ENCODE measurements at places on chromosomes 7 and 10.

DNA sequence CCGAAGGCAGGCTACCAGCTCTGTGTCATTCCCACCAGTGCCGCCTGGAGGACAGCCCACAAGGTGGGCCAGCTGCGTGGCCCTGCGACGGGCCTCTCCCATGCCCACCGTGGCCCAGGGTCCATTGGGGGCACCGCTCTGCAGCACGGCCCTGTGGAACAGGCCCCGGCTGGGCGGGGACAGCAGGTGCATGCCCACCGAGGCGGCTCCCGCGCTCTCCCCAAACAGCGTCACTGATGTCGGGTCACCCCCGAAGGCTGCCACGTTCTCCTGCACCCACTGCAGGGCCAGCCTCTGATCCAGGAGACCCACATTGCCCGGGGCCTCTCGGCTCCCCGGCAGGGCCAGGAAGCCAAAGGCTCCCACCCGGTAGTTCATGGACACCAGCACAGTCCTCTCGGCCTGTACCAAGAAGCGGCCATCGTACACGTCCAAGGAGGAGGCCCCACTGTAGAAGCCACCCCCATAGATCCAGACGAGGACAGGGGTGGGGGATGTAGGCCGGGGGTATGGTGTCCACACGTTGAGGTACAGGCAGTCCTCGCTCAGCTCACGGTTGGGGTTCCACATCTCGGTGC is 2.3 kb downstream of the ACHE start:
- DNase-seq: peak; percentile 36

- no peak for DNase-seq
Measured at GRCh38 chr7:98126311-98127142, 19.9 kb downstream of the LMTK2 start.

GRCh38 chr10:57303566-57303965 is 942.5 kb upstream of the ZWINT start:
- DNase-seq: no peak

- peak; percentile 50 for DNase-seq
Measured at GRCh38 chr10:13351340-13351915, 3.3 kb upstream of the SEPHS1 start.

DNA sequence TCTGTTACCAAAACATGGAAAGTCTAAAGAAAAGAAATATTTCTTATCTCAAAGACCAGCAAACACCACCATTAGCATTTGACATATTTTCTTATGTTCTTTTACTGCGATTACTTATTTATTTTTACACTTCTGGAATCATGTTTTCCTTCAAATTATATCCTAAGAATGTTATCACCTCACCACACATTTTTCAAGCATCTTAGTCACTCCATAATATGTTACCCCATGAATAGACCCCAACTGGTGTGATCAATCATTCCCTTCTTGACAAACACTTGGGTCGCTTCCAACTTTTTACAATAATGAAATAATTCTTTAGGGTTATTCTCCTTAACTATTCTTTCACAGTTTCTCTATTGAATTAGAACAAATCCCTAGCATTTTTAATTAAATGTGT is 67.4 kb downstream of the AMPH start:
- no peak for DNase-seq

- DNase-seq: no peak
Measured at GRCh38 chr10:88038268-88038667, 174.8 kb downstream of the PTEN start.

GRCh38 chr7:5229451-5230264 is 39.6 kb downstream of the WIPI2 start:
- DNase-seq: peak; percentile 73

GRCh38 chr10:61452655-61453641 is at the start of gene TMEM26:
TSS of gene TMEM26 (minus strand) at chr10:61453381. CDS start at chr10:61453081, 300 bp downstream.
- peak; percentile 5 for DNase-seq

DNA sequence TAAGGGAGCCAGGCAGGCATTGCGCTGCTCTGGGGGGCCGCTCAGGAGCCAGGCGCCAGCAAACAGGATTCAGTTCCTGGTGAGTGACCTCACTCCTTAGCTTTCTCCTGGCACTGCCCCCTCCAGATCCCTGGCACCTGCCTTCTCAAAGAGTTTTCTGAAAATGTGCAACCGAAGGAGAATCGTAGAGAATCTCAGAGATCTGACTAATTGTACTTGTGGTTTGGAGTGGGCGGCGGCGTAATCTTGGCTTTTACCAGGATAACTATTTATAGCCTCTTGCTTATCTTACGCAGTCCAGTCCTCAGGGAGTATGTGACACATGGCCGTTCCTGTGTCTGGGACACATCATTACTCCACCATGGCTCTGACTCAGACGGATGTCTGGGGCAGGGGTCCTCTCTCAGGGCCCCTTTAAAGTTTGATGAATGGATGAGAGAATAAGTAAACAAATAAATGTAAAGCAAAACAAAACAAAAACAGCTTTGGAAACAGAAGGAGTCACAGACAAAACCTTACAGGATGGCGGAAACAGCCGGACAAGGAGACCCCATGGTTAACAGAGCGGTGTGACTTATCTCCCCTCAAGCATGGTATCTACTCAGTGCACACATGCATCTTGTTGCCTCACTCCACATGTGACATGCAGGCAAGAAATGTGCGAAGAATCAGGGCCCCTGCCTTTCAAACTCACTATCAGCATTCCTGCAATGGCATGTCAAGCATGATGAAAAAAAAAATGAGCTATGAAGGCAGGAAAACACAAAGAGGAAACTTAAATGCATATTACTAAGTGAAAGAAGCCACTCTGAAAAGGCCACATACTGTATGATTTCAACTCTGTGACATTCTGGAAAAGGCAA is 99.7 kb downstream of the TNS3 start:
- DNase-seq: no peak

DNA sequence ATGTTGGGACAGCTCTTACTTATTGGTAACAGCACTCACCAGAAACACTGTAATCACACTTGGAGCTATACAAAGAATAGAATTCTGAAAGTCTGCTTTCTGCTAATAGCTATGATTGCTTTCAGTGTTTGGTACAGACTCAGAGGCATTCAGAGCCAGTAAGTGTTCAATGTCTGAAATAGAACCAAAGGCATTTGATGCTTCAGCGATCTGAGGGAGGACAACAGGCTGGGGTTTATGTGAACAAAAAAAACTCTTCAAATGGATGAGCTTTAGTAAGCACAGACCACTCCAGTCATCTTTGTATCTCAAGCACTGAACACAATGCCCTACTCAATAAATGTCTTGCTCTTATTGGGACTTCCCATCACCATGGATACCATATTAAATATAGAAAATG is 322.8 kb upstream of the GRM3 start:
- no peak for DNase-seq

- peak; percentile 24 for DNase-seq
Measured at GRCh38 chr7:22681312-22681711, 45.7 kb upstream of the IL6 start.

GRCh38 chr10:52484206-52485065 is 170.4 kb downstream of the DKK1 start:
- no peak for DNase-seq

DNA sequence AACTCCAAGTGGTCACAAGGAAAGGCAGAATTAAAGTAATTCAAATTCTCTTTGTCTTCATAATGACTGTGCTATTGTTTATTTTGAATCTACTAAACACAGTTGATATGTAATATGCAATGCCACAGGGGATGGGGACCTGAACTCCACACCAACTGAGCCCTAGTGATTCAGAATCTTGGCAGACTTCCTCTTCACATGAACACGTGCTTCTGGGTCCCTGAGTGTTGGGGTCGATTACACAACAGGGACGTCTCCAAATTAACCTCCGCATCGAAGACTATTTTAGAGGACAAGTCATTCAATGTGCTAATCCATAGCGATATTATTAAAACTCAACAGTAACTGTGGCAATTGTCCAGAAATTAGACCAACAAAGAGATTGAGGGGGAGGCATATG is 95.3 kb upstream of the CARD11 start:
- no peak for DNase-seq

- no peak for DNase-seq
Measured at GRCh38 chr10:77383861-77384553, 253.6 kb downstream of the KCNMA1 start.

GRCh38 chr7:76359111-76359977 is 553 bp upstream of the YWHAG start:
- DNase-seq: peak; percentile 98

- DNase-seq: no peak
Measured at GRCh38 chr10:33052915-33053810, 95.1 kb upstream of the ITGB1 start.

DNA sequence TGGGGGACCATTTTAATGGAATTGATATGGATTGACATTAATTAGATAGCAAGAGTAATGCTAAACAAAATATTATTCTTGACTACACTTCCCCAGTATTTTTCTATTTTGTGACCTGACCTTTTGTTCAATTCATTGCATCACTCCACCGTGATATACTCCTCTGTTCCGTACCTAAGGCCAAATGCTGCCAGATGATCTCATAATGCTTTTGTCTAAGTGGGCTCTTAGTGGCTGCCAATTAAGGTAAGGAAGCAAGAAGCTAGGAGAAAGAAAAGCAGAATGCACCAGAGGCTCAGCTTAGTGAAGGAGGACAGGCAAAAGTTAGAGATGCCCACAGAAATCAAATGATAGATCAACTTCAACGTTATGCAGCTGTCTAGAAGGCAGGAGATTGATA is 36.4 kb downstream of the FEZF1 start:
- no peak for DNase-seq

- no peak for DNase-seq
Measured at GRCh38 chr10:117616179-117616578, 73.6 kb downstream of the EMX2 start.

- peak; percentile 35 for DNase-seq
Measured at GRCh38 chr7:105769901-105770628, 106.3 kb downstream of the ATXN7L1 start.

- DNase-seq: no peak
Measured at GRCh38 chr7:25805027-25805687, 346.8 kb upstream of the NFE2L3 start.

GRCh38 chr10:123301077-123301857 is 147.1 kb downstream of the BUB3 start:
- DNase-seq: no peak

- no peak for DNase-seq
Measured at GRCh38 chr10:114825513-114826253, 4.1 kb downstream of the FHIP2A start.

DNA sequence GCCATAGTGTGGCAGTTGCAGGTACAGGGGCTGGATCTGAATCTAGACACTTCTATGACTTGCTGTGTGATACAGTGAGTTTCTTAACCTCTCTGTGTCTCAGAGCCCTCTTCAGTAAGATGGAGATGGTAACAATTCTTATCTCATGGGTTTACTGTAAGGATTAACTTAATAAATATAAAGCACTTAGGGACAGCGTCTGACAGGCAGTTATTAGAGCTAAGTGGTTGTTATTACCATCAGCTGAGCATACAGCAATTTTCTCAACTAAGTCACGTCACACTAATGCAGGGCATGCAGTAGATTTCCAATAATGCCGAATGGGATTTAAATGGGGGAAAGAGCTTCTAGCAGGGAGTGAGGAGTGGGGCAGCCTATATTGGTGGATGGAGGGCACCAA is 162.6 kb downstream of the SH2D4B start:
- DNase-seq: no peak

GRCh38 chr10:58438986-58439385 is 53.8 kb downstream of the TFAM start:
- no peak for DNase-seq

GRCh38 chr7:90262438-90262837 is 17.5 kb downstream of the CFAP69 start:
- DNase-seq: peak; percentile 14

GRCh38 chr7:48660306-48660870 is 264.0 kb upstream of the CDC14C start:
- DNase-seq: no peak

DNA sequence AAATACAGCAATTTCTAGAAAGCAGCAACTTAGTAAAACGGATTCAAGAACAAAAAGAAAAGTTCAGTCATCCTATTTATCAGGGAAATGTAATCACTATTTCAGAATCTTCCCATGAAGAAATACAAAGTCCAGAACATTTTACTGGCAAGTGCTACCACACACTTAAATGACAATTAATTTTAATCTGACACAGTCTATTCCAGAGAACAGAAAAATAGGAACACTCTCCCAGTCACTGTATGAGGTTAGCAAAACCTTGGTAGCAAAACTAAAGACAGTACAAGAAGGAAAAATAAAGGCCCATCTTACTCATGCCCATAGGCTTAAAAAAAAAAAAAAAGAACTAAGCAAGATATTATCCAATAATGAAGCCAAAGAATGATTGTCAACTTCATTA is 295.8 kb downstream of the CELF2 start:
- no peak for DNase-seq

DNA sequence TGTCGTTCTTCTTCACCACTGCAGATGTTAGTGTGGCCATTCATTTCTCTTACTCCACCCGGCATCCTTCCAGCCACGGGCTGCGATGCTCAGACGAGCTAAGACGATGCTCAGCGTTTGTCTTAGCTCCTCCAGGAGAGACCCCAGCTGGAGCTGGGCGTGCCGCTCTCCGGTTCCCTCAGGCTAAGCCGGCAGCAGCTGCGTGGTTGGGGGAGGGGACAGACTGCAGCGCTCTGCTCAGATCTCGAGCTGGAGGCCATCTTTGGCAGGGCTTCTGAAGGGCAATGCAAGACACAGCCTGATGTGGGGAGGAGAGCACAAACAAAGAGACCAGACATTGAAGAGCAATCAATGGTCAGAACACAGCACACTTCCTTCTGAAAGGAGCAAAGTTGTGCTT is 4.8 kb downstream of the INA start:
- no peak for DNase-seq

DNA sequence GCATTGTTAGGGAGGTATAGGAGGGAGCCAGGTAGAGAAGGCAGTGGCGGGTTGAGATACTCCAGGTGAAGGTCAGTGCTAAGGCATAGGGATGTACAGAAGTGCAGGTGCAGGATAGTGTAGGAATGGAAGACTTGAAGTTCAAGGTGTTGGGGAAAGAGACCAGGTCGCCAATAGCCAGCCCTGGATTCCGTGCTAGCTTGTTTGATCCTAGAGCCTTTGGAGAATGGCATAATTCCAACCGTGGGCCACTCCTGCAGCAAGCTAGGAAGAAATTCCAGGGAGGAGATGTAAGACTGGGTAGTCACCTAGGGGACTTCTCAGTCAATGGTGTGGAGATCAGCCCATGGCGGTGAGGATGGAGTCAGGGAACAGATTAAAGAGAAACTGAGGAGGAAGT is 272.7 kb downstream of the RPS24 start:
- DNase-seq: no peak

- no peak for DNase-seq
Measured at GRCh38 chr10:109820620-109821405, 102.5 kb downstream of the XPNPEP1 start.

- peak; percentile 72 for DNase-seq
Measured at GRCh38 chr10:5442065-5442989, 30.0 kb downstream of the NET1 start.

Data from B cell (primary cell).